Kidney (tissue), 22 donors: ENCODE measurements at places on chromosomes 6 and 20. TPM values are rescaled to one million over a fixed set of nuclear protein-coding genes. Genes with fewer than 3 reads are reported as not detected.

The SYCP2L gene
- total RNA-seq = 1.5 TPM

DNA sequence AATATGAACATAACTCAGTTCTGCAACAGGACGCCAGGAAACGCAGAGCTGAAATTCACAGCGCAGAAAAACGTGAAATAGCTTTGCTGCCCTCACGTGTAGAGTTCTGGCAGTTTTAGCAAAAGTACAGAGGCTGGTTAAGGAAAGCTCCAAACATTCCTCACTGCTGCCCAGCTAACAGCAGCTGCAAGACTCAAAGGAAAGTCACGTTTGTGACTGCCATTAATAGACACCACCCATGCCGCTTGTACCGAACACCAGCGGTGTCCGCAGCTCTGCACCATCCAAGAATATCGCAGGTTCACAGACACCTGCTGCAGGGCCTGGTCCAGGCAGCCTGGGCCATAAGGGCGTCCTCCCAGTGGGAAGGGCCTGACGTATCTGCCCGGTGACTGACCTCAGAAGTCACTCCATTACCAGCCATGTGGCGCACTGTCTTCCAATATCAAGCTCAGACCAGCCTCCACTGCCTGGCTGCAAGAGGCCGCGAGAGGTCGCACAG is 61.4 kb downstream of the WDR27 start:
- H3K4me1 ChIP-seq = no peaks in the 10 kb centered on the region
- no peak overlapping the region for H3K27ac ChIP-seq
- H3K27me3 ChIP-seq = no peaks in the 10 kb centered on the region
- no peak overlapping the region for H3K4me3 ChIP-seq
- H3K36me3 ChIP-seq = peaks cover 5% of the 10 kb centered on the region
- DNase-seq = no peak

GRCh38 chr6:3159805-3160781 is 2.7 kb upstream of the TUBB2A start:
- peaks cover 2% of the 10 kb centered on the region for H3K27me3 ChIP-seq
- no peak overlapping the region for H3K27ac ChIP-seq
- H3K4me1 ChIP-seq = no peaks in the 10 kb centered on the region

GRCh38 chr20:23721962-23722361 is 28.8 kb downstream of the CST1 start:
- no peak overlapping the region for H3K27ac ChIP-seq
- H3K4me1 ChIP-seq = no peaks in the 10 kb centered on the region
- no peaks in the 10 kb centered on the region for H3K27me3 ChIP-seq
- H3K36me3 ChIP-seq = no peaks in the 10 kb centered on the region

GRCh38 chr6:46925563-46926253 is 4.0 kb upstream of the ADGRF5 start:
- no peaks in the 10 kb centered on the region for H3K4me1 ChIP-seq
- H3K27ac ChIP-seq = no peak overlapping the region
- DNase-seq = no peak
- H3K4me3 ChIP-seq = no peak overlapping the region
- no peaks in the 10 kb centered on the region for H3K27me3 ChIP-seq

DNA sequence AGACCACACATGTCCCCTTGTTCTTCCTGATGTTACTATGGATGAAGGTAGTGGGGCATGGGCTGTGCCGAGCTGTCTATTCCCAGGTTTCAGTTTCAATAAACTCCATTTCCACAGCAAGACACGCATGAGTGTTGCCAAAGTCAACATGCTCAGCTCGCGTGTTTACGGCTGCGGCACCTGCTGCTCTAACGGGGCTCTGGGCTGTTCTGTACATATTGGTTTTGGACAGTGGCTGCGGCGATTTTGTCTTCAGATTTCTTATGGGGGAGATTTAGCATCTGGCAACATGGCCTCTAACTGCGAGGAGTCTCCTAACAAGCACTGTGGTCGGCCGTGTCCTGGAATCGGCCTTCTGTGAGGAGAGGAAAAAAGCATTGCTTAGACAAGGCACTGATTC is 58.6 kb downstream of the TMEM242 start:
- H3K4me3 ChIP-seq = no peak overlapping the region
- no peaks in the 10 kb centered on the region for H3K27me3 ChIP-seq
- no peaks in the 10 kb centered on the region for H3K36me3 ChIP-seq
- peaks cover 8% of the 10 kb centered on the region for H3K4me1 ChIP-seq
- no peak overlapping the region for H3K27ac ChIP-seq

GRCh38 chr6:3825331-3825831 is 23.8 kb upstream of the FAM50B start:
- no peaks in the 10 kb centered on the region for H3K36me3 ChIP-seq
- peak overlapping the region; percentile 96 for H3K27ac ChIP-seq
- H3K4me1 ChIP-seq = no peaks in the 10 kb centered on the region
- DNase-seq = no peak

DNA sequence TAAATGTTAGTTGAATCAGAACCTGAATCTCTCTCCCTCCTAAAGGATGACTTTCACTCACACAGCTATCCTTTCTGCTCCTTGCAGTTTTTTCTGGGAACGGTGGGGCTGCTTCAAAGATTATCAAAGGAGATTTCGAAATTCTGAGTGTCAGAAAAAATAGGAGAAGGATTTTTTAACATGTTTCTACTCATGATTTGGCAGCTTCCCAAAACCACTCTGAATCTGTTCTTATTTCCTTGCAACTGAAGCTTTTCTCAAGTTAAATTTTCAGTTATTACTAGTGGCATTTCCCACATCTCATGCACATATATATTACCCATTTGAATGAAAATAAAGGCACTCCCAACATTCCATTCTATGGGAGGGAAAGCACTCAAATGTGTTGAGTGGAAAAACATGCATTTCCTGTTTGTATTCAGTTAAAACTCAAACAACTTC is 123.6 kb downstream of the LCA5 start:
- H3K36me3 ChIP-seq = no peaks in the 10 kb centered on the region
- H3K27ac ChIP-seq = no peak overlapping the region
- H3K27me3 ChIP-seq = no peaks in the 10 kb centered on the region
- peak; percentile 23 for DNase-seq
- H3K4me1 ChIP-seq = no peaks in the 10 kb centered on the region

DNA sequence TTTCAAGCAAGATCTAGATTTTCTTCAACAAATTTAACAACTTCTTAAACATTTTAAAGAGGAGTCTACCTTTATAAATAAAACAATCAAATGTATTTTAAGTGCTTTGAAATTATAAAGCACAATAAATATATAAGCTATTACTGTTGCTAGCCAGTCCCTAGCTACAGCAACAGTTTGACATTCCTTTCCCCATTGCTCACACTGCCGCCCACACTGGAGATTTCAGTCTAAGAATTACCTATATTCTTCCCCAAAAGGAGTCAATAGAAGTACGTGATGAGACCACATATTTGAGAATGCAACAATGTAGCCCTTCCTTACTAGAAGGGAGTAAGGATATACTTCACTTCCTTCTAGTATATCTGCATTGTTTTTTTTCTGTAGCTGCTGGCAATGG is 65.3 kb upstream of the RNF146 start:
- H3K4me1 ChIP-seq = no peaks in the 10 kb centered on the region
- no peaks in the 10 kb centered on the region for H3K36me3 ChIP-seq
- no peak overlapping the region for H3K4me3 ChIP-seq

DNA sequence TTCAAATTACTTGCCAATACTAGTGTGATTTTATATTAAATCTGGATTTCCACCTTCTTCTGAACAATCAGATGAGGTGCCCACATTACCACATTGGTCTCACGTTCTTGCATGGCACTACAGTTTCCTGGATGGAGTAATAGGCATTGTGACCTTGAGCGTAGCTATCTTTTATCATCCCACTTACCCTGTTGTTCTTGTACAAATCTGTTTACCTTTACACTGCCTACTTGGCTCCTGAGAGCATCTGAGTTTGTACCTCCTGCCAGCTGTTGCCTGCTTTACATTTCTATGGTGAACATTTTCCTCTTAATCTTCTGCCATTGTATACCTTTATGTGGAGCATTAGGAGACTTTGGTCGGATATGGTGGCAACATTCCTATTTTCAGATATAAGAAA is 90.7 kb downstream of the AKAP7 start:
- no peaks in the 10 kb centered on the region for H3K36me3 ChIP-seq
- H3K27ac ChIP-seq = no peak overlapping the region

- H3K36me3 ChIP-seq = no peaks in the 10 kb centered on the region
- no peak overlapping the region for H3K27ac ChIP-seq
- no peaks in the 10 kb centered on the region for H3K4me1 ChIP-seq
- no peak overlapping the region for H3K4me3 ChIP-seq
- no peak for DNase-seq
- no peaks in the 10 kb centered on the region for H3K27me3 ChIP-seq
Observed at GRCh38 chr20:24328901-24329300, 140.5 kb upstream of the SYNDIG1 start.

GRCh38 chr20:33522256-33522820 is 32.4 kb downstream of the CBFA2T2 start:
- H3K27ac ChIP-seq = no peak overlapping the region
- H3K36me3 ChIP-seq = no peaks in the 10 kb centered on the region
- H3K27me3 ChIP-seq = no peaks in the 10 kb centered on the region
- H3K4me1 ChIP-seq = peaks cover 2% of the 10 kb centered on the region
